Left renal cortex interstitium (tissue), 4 donors: ENCODE measurements at places on chromosomes 3 and 15.

DNA sequence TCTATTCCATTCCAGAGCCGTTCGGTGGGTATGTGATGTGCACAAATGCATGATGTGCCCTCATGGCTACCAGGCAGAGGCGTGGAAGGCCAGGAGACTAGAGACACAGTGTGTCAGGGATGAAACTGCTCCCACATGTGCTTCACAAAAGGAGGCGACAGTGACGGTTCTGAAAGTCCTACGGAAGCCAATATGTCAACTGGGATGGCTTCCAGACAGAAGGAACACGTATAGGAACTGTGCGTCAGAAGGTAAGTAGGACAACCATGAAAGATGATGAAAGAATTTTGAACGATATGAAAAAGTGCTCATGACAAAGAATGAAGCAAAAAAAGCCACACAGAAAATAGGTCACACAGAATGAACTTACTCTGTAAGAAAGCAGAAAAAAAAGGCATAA is 34.1 kb downstream of the GLB1 start:
- DNase-seq = no peak

DNA sequence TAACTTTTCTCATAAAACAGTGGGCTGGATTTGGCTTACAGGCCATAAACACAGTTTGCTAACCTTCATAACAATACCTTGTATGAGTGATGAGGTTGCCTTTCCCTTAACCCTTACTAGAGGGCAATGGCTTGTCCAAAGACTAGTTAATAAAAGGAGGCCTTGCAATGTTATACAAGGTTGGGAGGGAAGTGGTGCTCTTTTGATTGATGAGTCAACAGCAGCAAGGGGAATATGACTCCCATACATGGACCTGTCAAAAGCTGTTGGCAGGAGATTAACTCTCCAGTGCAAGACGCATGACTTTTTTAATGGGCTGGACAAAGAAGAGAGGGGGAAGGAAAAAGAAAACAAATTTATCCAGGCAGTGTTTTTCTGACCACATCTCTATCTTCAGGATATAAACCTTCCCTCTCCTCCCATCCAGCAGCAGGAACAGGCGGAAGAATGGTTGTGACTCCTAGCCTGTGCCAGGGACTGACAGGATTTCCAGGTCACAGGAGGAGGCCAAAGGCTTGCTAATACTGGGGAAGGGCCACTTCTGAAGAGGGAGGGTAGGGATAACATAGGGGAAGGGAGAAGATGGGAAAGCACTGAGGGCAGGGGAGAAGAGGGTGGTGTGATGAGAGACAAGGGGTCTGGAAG is 35.2 kb upstream of the ARL14 start:
- DNase-seq = no peak

DNA sequence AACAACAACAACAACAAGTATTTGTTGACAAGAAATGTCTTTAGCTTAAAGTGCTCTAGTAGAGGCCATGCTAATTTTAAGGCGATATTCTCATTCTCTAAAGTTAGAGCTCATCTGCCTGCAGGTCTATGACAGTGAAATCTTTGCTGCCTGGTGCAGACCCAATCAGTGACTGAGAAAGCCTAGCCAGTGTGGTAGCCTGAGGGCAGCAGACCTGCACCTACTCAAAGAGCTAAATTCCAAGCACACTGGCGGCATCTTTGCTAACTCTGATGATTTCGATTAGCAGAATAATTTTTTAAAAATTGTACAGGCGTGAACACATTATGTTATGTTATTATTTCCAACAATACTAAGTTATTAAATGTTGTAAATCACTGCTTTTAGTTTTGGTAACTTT is 228.8 kb upstream of the RGMA start:
- DNase-seq = no peak

DNA sequence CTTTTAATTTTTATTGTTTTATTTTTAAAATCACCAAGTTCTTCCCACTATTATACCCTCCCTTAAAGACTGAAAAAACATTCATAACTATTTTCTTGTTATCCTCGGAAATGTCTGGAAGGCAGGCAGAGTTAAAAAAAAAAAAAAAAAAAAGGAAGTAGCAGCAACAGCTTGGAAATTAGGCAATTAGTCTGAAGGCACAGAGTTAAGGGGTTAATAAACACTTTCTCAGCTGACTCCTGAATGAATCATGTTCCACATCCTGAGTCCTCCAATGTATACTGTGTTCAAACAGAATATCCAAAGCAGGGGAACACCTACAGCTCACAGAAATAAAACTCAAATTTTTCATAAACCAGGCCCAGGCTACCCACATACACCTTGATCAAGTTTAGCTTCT is 5.8 kb downstream of the HEXA start:
- DNase-seq = no peak

GRCh38 chr3:190585805-190586630 is 72.1 kb downstream of the IL1RAP start:
- DNase-seq = no peak

DNA sequence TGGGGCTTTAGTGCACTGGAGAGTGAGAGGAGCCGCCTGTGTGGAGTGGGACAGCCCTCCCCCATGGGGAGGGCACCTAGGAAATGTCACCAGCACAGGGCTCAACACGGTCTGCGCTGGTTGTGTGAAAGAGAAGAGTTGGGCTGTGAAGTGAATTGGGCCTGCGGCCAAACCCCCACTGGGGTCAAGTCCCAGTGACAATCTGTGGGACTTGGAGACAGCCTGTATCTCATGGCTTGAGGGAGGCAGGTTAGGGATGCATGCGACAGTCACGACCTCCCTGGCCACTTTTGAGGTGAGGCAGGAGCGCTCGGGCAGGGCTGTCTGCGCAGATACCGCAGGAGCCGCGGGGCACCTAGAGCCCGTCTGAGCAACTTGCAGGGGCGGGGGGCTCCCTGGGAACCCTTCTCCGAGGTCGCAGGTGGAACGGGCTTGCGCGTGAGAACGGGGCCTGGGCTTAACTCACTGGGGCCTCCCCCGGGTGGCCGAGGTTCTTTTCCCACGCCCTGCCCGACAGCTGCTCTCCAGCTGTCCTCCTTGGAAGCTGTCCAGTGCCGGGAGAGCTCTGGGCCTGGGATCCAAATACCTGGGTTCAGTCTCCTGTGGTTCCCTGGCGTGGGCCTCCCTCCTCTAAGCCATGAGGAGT is 77.4 kb downstream of the SNRK start:
- no peak for DNase-seq

DNA sequence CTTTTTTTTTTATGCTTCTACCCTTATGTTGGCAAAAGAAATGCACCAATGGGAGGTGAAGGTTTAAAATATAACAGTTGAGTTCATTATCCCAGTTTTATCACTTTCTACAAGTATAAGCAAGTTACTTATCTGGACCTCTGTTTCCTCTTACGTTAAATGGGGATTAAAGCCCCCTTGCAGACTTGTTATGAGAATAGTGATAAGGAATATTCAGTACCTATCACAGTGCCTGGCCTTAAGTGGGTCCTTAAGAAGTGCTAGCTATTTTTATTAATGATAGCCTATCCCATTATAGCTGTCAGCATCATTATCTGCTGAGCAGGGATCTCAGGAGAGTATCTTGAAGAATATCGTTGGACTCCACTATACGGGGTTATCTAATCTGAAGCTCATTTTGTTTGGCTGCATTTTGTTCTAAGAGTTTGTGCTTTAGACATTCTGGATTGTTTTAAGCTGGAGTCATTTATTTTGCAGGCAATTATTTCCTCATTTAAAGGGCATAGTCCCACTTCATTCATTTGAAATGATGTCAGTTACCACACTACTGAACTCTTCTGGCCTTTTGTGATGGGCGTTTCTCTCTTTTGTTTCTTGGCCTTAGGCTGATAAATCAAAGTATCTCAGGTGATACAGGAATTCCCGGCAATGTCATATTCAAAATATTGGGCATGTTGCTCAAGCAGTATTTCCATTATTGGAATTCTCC is 28.8 kb downstream of the RAB8B start:
- no peak for DNase-seq

DNA sequence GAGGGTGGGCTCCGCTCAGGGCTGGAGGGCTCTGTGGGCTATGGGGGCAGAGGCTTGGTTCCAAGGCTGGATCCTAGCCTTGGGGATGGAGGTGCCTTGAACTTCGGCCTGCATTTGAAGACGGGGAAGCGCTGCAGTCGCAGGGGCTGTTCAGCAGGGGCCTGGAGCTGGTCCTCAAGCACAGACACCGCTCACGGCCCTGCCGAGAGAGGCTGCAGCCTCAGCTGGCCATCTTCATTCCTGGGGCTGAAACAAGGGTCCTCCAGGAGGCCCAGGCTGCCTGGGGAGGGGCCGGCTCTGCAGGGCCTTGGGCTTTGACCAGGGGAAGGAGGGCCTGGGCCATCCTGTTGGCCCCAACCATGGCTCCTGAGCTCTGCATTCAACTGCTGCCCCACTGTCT is 25.6 kb upstream of the PLXND1 start:
- no peak for DNase-seq

GRCh38 chr3:44561076-44561475 is 6.1 kb downstream of the ZKSCAN7 start:
- DNase-seq = no peak

- DNase-seq = no peak
Measured at GRCh38 chr3:32847528-32847927, 29.7 kb downstream of the TRIM71 start.

GRCh38 chr3:65915477-65915876 is 123.2 kb downstream of the MAGI1 start:
- DNase-seq = no peak

DNA sequence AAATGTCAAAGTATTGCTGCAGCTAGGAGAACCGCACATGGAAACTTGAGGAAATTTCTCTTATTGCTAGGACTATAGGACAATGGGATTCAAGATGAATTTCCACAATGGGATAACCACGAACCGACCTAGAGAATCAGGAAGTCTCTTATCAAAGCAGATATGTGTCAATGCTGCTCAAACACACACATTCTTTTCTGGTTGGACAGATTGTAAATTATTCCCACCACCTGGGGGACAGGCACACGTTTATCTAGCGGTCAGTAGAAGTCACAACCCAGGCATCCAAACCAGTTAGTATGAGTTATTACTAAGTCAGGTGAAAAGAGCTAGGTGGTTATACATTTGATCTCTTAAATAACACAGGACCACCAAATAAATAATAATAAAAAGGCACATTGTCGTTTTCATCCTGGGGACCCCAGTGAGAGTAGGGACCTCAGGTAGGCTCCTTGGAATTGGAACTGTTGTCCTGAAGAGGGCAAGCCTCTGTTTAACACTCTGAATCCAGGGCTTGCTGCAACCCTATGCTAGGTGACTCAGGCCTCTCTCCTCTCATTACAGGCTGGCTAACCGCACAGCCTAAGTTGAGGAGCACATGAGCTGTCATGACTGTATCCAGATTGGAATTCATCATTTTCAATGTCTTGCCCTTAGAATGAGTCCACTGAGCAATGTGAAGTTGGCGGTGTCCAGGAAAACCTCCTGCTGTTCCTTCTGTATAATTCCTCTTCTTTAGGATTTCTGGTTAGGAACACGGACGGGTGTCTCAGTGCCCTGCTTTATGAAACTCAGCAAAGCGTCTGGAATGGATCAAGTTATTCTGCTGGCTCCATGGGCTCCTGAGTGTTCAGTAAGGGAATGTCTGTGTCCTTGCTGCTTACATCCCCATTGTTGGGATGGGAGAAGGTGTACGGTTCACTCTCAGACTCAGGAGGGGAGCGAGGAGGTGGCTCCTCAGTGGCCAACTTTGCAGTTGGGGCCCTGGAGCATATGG is 59.0 kb downstream of the CLEC3B start:
- no peak for DNase-seq

DNA sequence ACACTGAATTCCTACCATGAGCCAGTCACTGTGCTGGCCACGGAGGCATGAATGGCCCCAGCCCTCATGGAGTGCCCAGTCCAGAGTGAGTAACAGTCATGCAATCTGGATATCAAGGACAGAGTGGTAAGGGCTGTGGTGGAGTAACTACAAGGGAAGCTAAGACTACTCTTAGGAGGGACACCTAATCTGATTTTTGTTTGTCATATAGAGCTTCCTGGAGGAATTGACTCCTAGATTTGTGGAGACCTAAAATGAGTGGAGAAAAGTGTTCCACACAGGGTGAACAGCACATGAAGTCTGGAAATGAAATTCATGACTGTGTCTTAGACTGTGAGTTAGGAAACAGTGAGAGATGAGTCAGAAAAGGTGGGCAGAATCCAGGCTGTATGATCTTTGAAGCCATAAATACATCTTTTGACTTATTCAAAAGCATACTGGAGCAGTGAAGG is 219.9 kb downstream of the NFKBIZ start:
- DNase-seq = no peak

- DNase-seq = no peak
Measured at GRCh38 chr15:42319206-42319605, 40.1 kb upstream of the CAPN3 start.

DNA sequence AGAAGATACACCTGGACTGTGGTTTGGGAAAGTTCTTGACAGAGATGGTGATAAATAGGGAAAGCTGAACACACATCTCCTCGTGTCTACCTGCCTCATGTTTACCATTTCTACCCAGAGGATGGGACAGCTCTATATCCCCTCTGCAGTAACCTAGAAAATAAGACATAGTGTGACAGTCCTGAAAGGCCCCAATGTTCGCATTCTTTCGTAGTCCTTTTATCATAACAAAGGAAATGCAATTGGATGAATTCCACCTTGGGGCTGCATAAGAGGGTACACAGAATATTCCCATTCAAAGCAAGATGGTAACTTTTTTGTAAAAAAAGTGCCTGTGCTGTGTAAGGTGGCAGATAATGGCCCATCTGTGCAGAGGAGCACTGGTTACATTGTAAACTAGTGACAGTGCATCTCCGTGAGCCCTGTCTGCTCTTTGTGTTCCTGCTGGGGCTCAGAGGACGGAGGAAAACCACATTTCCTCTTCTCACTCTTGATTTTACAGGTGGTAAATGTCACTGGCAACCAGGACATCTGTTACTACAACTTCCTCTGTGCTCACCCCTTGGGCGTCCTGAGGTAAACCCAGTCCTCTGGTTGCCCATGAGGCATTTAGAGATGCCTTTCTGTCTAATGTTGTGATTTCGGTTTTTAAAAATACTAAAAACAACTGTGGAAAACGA is 74.3 kb downstream of the SIDT1 start:
- DNase-seq = no peak

DNA sequence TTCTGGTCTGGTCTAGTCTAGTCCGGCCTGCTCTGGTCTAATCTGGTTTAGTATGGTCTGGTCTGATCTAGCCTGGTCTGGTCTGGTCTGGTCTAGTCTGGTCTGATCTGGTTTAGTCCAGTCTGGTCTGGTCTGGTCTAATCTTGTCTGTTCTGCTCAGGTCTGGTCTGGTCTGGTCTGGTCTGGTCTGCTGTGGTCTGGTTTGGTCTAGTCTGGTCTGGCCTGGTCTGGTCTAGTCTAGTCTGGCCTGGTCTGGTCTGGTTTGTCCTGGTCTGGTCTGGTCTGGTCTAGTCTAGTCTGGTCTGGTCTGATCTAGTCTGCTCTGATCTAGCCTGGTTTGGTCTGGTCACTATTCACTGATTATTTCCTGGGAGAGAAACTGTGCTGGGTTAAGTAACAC is 84.1 kb upstream of the PRR23E start:
- no peak for DNase-seq

DNA sequence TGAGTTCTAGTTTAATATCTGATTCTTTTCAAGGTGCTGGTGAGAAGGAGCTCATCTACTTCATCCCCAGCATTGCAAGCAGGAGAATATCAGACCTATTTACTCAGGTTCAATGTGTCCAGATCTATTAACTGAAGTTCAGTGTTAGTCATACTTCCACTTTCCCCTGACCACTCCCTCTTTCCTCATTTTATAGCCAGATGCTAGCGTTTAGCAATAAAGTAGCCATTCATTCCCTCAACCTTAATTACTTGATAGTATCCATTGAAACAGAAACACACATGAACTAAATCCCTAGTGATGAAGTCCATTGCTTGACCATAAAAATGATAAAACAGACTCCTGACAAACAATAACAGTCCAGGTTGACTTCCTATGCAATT is 60.0 kb downstream of the RPL22L1 start:
- no peak for DNase-seq
